ENCODE measurements at places on chromosomes 12 and 14.

GRCh38 chr12:60205500-60205899 lies 609.7 kb downstream of the SLC16A7 start:
- DNase-seq: no peak

DNA sequence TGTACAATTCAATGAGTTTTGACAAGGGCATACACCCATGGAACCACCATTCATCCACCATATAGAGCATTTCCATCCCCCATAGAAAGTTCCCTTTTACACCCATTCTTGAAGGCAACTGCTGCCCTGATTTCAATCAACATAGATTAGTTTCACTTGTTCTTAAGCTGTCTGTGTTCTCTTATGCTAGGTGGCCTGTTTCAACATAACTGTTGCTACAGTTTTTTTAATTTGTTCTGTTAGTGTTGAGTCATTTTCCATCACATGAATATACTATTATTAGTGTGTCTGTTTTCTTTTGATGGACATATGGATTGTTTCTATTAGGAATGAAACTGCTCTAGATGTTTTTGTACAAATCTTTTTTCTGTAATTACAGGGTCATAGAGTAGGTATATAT lies 123.4 kb downstream of the PTPRQ start:
- DNase-seq: no peak

GRCh38 chr12:57584690-57585089 lies 6.3 kb upstream of the PIP4K2C start:
- DNase-seq: no peak

GRCh38 chr12:57527184-57527583 lies 4.6 kb downstream of the MBD6 start:
- DNase-seq: no peak

- DNase-seq: no peak
Measured at GRCh38 chr14:71751264-71751663, 181.0 kb upstream of the RGS6 start.

DNA sequence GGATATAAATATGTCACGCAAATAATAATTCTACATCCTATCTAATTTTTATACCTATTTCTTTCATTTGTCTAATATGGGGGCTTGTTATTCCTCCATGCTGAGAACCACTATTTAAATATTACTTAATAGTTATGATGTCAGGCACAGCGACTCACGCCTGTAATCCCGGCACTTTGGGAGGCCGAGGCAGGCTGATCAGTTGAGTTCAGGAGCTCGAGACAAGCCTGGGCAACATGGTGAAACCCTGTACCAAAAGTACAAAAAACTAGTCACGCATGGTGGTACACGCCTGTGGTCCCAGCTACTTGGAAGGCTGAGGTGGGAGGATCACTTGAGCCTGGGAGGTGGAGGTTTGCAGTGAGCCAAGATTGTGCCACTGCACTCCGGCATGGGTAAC lies 45.2 kb downstream of the GXYLT1 start:
- no peak for DNase-seq

DNA sequence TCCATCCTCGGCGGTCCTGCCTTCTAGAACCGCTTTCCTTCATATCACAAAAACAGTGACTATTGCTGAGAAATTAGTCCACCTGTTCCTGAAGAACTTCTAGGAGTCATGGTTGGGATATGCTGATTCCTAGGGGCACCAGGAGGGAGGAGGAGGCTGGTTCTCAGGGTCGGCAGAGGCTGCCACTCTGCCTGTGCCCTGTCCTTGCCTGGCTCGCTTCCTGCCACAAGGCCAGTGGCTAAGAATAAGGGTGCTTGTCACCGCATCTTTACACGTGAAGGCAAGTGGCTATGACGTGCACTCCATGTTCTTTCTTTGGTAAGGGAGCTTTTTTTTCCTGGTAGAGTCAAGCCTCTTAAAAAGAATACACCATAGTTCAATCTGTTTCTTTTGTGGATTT lies 18.7 kb upstream of the DGLUCY start:
- no peak for DNase-seq

GRCh38 chr12:121579190-121579791 lies 1.5 kb downstream of the KDM2B start:
- no peak for DNase-seq

Measured in activated CD8-positive, alpha-beta memory T cell treated with anti-CD3 and anti-CD28 coated beads for 1 hour (primary cell).